Activated CD4-positive, alpha-beta T cell treated with anti-CD3 and anti-CD28 coated beads for 24 hours (primary cell): ENCODE measurements at places on chromosomes 12 and 14.

DNA sequence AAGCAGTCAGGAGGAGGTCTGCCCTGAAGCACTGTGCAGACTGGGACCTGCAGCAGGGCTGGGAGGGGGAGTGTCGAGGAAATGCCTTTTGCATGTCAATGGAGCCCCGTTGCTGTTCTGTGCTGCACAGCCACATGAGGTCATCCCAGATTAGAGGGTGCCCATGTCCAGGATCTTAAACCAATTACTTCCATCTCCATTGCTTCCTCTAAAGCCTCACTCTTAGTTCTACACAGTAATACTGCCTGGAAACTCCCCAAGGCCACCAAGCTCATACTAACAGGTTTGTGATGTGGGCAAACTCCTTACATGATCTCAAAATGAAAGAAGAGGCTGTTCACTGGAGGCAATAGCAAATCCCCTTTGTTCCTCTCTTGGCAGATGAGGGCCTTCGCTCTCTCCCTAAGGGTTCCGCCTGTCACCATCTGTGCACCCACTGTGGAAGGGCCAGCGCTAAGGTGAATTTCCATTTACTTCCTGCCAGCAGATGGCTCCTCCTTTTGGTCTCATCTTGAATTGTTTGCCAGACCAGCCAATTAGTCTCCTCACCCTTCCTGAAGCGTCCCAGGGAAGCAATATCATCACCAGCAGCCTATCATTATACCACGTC, 35.4 kb upstream of the LTA4H start:
- DNase-seq: no peak

GRCh38 chr14:104676694-104677511, 12.5 kb upstream of the INF2 start:
- peak; percentile 35 for DNase-seq

DNA sequence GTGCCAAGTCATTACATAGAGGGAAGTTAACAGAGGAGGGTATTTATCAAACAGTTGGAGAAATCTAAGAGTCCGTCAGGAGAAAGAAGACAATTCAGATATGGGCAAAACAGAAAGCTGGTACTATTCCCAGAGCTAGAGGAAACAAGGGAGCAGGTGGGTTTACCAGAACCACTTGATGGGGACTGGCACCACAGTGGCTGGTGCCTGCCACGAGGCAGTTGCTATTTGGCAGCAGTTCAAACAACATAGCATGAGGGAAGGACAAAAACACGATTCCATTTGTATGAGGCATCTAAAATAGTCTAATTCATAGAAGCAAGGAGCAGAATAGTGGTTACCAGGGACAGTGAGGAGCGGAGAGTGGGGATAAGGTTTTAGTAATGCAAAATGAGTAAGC, 24.6 kb upstream of the KLRD1 start:
- DNase-seq: no peak

DNA sequence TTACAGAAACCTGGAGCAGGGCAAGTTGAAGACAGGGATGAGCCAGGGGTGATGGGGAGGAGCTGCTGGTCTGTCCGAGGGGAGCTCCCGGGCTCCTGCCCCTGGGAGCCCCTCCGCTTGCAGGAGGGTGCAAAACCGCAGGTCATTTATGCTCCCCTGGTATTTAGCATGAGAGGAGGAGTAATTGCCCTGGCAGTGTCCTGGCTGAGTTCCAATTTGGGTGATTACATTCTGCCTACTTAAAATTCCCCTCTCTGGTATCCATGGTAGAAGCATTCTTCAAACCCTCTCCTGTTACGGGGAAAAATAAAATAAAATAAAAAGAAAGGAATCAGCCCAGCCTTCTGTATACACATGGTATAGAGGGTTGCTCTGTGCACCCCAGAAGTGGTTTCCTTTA, 61.7 kb upstream of the VRK1 start:
- no peak for DNase-seq

DNA sequence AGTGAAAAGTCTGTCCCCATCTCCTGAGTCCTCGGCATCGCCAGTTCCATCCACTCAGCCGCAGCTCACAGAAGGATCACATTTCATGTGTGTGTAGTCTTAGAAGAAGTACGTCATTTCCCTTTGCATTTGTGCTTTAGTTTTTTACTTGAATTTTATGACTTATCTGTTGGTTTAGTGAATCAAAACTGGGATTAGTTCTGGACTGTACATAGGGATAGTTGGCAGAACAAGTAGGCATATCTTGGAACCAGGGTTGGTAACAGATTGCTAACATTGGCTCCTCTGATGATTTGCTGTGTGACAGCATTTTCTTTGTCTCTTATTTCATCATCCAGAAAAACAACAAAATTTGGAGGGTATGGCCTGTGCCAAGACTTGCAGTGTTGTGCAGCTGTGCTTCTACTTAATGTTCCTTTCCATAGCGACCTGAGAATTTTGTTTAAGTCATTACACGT, 69.6 kb upstream of the AEBP2 start:
- no peak for DNase-seq

DNA sequence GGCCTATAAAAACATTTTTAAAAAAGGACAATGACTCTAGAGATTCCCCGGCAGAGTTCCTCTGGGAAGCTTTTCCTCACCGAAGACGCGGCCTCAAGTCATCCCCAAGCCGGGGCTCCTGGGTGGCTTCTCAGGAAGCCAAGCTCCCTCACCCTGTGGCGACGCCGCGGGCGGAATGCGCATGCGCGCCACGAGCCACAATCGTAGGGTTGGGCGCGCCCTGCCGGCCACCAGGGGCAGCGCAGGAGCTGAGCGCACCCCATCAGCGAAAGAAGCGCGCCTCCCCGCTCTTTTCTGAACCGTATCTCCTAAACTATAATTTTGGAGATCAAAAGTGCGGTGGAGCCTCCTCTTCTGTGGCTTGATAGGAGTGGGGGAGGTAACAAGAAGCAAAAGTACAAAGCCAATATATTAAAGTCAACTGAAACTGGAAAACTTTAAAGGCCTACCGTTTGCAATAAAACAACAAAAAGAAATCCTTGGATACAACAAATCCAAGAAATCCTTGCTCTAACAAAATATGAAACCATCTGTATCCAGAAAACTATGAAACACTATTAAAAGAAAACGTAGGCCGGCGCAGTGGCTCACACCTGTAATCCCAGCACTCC, 17.4 kb upstream of the CHFR start:
- peak; percentile 91 for DNase-seq

DNA sequence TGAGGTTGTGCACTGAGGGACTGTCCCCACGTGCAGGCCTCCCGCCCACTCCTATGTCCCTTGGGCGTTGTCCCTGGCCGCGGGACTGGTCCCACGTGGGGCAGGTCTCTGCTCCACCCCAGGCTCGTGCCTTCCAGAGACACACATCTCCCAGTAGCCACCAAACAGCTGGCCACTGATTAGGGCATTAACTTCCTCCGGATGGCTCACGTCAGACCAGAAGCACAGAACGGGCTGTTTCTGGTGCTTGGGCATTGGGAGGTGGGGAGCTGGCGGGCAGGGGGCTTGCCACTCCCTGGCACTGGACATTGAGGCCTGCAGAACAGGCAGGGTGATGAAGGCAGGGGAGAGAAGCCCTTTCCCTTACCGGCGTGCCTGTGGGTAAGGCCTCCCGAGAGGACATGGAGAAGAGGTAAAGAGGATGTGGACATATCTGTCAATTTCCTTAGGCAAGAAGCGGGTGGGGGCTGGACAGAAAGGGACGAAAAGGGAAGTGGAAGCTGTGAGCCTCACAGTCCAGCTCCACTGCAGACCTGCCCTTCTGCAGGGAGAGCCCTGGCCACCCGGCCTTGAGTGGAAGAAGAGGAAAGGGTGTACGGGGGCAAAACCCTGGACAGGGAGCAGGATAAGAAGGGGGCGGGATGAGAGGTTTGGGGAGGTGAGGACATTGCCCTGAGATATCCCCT, 101.2 kb downstream of the NINJ2 start:
- no peak for DNase-seq

DNA sequence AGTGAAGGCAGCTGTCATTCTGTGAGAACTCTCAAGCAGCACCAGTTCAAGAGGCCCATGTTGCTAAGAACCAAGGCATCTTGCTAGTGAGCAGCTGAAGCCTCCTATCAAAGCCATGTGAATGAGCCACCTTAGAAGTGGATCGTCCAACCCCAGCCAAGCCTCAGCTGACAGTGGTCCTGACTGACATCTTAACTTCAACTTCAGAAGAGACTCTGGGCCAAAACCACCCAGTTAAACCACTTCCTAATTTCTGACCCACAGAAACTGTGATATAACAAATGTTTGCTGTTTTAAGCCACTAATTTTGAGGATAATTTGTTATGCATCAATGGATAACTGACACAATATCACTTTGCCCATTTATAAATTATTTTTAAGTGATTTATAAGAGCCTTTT, 256.0 kb downstream of the RPAP3 start:
- no peak for DNase-seq

DNA sequence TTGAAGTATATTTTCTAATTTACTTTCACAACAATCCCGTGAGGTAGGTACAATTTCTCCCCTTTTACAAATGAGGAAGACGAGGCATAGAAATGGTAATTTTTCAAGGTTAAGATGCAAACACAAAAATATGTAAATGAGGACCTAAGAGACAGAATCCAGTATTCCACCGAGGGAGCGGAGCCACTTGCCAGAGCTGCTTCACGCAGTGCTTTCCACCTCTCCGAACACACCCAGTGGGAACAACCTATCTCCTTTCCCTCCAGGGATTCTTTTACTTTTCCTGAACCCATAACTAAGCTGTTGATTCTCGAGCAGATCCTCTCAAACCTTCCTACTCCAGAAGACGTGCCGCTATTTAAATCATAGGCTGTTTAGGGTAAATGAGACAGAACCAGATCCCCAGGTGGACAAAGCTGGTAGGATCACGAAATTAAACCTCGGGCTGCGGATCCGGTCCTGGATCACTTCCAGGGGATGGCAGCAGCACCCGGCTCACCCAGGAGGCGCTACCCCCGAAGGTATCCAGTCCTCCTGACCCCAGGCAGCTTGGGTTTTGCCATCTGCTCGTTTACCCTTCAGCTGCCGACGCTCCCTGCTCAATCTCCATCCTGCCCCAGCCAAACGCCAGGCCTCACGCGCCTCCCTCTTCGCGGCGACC, 1.5 kb downstream of the DDHD1 start:
- DNase-seq: no peak

DNA sequence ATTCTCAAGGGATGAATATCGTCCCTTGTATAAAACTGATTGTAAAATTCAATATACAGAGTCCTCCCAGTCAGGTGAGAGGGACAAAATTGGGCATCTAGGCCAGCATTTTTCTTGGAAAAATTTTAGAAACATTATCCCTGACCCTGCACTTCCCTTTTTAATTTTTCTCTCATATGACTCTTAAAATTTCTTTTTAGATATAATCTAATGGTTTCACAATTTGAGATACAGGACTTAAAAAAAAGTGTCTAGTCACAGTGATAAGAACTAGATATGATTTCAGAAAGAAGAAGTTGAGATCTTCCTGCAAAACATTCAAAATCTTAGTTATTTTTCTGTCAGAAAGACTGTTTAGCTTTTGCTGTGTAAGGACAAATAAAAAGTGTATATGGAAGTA, 270.8 kb upstream of the PPFIA2 start:
- no peak for DNase-seq

DNA sequence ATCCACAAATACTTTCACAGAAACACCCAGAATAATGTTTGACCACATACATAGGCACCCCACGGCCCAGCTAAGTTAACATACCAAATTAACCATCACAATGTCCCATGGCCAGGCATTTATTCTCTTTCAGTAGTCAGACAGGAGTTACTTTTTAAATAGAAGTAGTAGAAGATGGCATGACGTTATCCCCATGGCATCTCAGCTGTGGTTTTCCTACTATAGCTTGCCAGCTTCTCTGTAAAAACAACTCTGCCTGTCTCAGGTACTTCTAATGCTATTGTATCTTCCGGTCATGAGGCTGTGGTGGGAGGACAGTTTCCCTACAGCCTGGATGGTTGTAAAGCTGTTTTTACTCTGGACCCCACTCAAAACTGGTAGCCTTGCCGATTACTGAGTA, 19.3 kb downstream of the CTSG start:
- DNase-seq: no peak

DNA sequence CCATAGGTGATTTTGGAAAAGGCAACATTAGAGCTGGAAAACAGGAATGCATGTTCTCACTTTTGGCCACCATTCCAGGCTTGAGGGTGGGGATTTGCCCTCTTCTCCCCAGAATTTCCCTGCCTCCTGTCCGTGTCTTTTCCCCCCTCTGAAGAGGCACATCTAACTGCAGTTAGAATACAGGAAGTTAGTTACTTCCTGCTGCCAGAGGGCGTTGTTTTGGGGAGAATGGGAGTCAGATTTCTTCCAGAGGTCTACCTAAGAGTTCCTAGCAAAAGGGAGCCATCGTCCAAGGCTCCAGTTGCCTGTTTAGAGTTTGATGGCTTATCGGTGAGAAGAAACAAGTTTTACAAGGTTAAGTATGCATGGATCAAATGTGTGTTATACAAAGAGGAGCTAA, 112.8 kb upstream of the IGF1 start:
- DNase-seq: no peak

DNA sequence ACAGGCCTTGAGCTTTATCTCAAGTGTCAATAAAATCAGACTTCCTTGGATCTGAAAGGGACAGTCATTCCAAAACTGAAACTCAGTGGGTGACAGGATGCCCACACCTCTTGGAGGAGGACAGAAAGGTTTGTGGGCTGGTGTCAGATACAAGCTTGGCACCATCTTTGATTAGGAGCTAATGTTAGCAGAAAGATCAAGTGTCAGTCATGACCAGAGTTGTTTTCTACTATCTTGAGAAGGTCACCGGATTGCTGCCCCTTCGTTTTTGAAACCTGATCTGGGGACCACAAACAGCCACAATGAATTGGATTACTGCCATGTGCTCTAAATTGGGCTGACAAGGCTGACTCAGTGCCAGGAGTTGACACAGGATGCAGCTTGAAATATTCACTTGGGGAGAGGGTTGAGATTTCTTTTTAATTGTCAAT, 88.3 kb downstream of the OTOGL start:
- no peak for DNase-seq

GRCh38 chr14:84209031-84209430, 1320.9 kb upstream of the FLRT2 start:
- DNase-seq: no peak

GRCh38 chr12:93788853-93789252, 111.7 kb downstream of the CRADD start:
- DNase-seq: no peak

- DNase-seq: no peak
Measured at GRCh38 chr12:18696971-18697602, 40.7 kb downstream of the PLCZ1 start.

DNA sequence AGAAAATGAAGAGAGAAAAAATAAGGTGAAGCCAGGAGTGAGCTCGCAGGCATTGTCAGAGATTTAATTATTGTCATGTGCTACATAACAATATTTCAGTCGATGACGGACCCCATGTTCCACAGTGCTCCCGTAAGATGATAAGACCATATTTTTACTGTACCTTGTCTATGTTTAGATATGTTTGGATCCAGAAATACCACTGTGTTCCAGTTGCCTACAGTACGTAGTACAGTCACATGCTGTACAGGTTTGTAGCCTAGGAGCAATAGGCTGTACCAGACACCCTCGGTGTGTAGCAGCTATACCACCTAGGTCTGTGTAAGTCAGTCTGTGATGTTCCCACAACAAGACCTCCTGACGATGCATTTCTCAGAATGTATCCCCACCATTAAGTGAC, 137.5 kb downstream of the FBXL14 start:
- no peak for DNase-seq

GRCh38 chr14:95695913-95696312, 9.7 kb downstream of the TCL1B start:
- DNase-seq: no peak

GRCh38 chr12:95529693-95530225, 21.5 kb downstream of the USP44 start:
- no peak for DNase-seq
